A549 (cell line): ENCODE measurements at places on chromosomes 1 and 21.

DNA sequence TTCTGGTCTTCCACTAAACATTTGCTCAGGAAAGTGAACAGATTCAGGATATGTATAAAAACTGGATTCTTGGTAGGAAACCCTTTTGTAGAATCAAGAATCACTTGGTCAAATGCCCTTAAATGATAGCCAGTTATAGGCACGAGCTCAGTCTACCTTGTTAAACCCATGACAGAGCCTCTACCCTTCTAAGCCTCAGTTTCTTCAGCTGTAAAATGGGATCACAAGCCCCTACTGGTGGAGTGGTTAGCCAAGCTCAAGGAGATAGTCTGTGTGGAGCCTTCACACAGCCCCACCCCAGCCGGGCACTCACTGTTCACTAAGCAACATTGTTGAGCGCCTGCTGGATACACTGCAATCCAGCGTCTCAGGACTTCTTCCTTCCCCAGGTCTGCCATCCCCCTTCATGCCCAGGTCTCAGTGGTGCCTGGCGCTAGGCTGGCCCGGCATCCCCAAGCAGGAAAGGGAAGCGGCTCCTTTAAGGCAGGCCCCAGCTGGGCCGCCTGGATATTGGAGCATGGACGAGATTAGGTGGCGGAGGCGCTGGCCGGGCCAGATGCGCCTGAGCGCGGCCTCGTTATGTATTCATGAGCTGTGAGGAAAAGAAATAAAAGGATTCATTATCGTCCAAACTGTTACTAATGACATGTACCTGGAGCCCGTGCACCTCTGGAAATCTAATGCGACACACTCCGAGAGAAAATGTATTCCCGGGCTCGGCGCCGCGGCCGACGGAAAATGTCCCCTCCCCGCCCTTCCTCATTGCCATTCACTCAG lies 75.6 kb downstream of the TAS1R2 start:
- DNase-seq: no peak

GRCh38 chr1:1098681-1099421 lies 17.0 kb downstream of the C1orf159 start:
- DNase-seq: no peak

- DNase-seq: no peak
Measured at GRCh38 chr1:12185918-12186678, 19.3 kb downstream of the TNFRSF1B start.

DNA sequence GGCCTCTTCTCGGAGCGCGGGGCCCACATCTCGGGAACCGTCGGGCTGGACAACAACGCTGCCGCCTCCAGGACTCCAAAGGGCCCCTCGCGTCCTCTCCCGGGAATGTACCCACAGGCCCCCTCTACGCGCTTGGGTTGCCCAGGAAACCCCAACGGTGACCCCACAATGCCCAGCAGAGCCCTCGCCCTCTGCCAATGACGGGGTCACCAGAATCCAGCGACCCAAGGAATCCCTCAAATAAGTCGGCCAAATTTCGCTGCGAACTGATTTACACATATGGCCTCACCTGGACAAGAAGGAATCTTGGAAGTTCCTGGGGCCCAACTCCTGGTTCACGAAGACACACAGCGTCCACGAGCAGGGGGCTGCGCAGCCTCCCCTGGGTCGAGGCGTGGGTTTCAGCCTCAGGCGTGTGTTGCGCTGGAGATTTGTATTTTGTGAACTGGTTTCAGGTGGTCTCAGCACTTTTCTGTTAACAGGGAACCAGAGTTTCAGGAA lies 78.1 kb downstream of the DESI2 start:
- no peak for DNase-seq

- no peak for DNase-seq
Measured at GRCh38 chr1:108038653-108039236, 73.8 kb upstream of the VAV3 start.

- DNase-seq: no peak
Measured at GRCh38 chr1:64327119-64327518, 123.7 kb downstream of the UBE2U start.

DNA sequence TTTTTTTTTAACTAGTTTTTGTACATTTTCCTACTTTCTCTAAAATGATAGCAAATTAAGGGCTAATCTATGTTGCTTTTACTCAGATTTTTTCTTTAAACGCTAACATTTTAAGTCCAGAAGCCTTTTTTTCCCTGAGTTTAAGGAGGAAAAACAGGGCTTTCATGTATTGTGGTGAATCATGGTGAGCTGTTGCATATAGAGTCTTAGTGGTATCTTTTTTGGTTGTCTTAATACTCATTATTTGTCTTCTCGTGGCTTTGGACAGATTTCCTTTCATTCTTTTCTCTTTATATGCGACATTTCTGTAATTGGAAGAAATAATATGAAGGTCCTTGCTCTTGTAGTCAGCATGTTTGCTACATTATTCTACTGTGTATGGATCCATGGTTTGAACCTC lies 1015.6 kb downstream of the PLA2G4A start:
- no peak for DNase-seq

GRCh38 chr1:15007842-15008241 lies 145.7 kb upstream of the TMEM51 start:
- no peak for DNase-seq

- no peak for DNase-seq
Measured at GRCh38 chr21:39913706-39914305, 46.6 kb downstream of the PCP4 start.

GRCh38 chr1:81010126-81010525 lies 790.6 kb upstream of the ADGRL2 start:
- no peak for DNase-seq

GRCh38 chr1:13828454-13829151 lies 128.6 kb downstream of the PRDM2 start:
- peak; percentile 35 for DNase-seq

GRCh38 chr21:35738347-35738961 lies 321.9 kb downstream of the SETD4 start:
- peak; percentile 2 for DNase-seq

- no peak for DNase-seq
Measured at GRCh38 chr1:8297245-8297644, 20.7 kb upstream of the SLC45A1 start.

GRCh38 chr1:175152006-175152652 lies 40.4 kb downstream of the KIAA0040 start:
- peak; percentile 65 for DNase-seq

DNA sequence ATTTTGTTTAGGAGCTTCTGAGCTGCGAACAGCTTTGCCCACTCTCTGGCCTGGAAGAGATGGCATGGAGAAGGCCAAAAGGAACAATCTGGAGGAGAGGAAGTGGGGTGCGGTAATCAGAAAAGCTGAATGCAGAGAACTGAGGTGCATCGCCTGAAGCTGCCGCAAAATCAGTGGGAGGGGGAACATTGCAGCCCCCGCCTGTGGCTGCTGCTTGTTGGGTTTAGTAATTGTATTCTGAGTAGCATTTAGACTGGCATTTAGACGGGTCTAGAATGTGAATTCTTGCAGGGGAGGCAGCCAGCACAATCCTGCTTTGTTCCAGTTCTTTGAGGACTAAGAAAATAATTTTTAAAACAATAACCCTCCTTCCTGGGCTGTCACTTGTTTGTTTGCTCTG lies 25.4 kb downstream of the NFASC start:
- DNase-seq: no peak

GRCh38 chr1:8313231-8313630 lies 4.7 kb upstream of the SLC45A1 start:
- DNase-seq: no peak

GRCh38 chr1:214857716-214858115 lies 224.8 kb upstream of the KCNK2 start:
- DNase-seq: no peak

DNA sequence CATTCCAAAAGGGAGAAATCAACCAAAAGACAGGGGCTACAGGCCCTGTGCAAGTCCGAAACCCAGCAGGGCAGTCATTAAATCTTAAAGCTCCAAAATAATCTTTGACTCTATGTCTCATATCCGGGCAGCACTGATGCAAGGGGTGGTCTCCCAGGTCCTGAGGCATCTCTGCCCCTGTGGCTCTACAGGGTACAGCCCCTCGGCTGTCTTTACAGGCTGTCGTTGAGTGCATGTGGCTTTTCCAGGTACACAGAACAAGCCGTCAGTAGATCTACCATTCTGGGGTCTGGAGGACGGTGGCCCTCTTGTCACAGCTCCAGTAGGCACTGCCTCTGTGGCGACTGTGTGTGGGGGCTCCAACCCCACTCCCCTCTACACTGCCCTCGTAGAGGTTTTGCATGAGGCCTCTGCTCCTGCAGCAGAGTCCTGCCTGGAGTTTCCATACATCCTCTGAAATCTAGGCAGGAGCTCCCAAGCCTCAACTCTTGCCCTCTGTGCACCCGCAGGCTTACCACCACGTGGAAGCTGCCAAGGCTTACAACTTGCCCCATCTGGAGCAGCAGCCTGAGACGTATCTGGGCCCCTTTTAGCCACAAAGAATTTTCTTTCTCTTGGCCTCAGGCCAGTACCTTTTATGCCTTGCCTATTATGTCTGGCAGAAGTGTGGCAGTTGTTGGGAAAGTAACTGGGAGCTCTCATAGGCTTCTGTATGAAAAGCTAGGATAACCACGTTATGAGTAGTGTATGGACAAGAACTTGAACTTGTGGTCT lies 52.5 kb downstream of the POU2F1 start:
- DNase-seq: no peak

DNA sequence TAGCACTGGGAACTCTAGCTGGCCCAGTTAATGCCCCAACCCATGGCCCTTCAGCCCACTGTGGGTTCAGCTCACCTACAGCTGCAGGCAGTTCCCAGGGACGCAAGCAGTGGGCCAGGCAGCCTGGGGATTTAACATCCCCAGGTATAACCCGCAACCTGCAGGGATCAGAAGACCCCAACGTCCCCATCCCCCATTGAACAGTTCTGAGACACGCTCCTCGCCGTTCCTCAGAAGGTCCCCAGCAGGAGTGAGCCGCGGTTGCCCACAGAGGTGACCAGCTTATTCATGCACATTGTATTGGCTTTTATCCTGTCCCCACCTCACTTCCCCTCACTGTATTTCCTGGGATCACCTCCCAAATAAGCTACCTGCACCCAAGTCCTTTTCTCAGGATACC lies 5.0 kb upstream of the MATN1 start:
- no peak for DNase-seq

DNA sequence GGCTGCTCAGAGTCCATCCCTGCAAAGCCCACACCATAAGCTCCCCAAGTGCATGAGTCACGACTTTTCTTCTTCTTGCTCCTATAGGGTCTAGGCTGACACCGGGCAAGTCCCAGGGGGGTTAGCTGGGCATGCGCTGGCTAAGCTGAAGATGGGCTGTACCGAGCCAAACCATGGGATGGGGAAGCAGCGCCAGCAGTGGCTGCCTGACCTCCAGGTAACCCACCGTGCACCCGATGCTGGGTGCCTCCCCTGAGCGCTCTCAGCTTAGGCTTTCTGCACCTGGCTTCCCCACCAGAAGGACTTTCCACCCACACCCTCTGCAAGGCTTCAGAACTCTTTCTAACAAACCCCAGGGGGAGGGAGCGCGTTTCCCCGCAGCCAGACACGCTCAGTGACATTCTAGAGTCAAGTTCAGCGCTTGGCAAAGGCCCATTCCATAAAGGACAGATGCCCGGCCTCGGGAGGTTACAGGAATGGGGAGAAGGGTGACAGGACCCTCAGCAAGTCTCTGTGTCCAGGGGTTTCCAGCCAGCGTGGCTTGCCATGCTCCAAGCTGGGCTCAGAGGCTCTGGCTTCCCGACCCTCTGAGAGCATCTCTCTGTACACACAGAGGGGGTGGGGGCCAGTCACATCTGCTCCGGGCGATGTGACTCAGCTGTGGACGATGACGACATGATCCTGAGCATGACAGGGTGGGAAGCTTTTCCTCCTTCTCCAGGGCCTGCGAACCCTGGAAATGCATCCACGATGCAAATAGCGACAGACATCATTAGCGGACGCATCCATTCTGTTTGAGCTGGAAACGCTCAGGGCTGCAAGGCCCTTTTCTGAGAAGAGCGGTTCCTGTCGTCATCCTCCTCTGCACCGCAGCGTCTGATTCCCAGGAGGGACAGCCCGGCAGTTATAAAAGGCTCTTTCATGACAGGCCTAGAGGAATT lies 107.8 kb downstream of the SIK1 start:
- DNase-seq: no peak

GRCh38 chr21:21051109-21052055 lies 53.2 kb downstream of the NCAM2 start:
- DNase-seq: no peak

GRCh38 chr1:65319141-65319540 lies 9.8 kb downstream of the DNAJC6 start:
- no peak for DNase-seq

DNA sequence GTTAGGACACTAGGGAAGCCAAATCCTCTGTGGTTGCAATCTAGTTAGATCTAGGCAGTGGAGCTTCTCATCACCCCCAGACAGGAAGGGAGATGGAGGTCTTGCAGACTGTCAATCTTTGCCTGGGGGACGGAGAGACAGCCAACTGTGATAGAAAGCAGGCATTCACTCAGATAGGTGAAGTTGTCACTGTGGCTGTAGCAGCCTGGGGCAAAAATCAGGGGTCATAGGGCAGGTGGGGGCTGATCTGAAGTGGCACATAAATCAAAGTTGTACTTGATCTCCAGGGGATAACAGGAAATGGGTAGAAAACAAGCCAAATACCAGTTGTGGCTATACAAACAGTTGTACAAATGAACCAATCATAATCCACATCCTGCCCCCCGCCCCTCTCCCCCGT lies 620.9 kb upstream of the USP24 start:
- no peak for DNase-seq
